ENCODE measurements at places on chromosomes 12 and 14. TPM values are rescaled to one million over a fixed set of nuclear protein-coding genes. Genes with fewer than 3 reads are reported as not detected.
A peak's percentile ranks its signal among the peaks of the same experiment; 100 is the strongest.

Gene FAM90A1
- total RNA-seq: 0.26 TPM

Gene HOXC6
- total RNA-seq: 0.36 TPM

Gene TEX52
- not detected for total RNA-seq

Gene PMEL
- 0.31 TPM for total RNA-seq

Gene HPD
- total RNA-seq: 0.76 TPM

Gene C12orf54
- total RNA-seq: not detected

- peak; percentile 14 for DNase-seq
Measured at GRCh38 chr12:102824218-102824835, 92.7 kb downstream of the PAH start.

DNA sequence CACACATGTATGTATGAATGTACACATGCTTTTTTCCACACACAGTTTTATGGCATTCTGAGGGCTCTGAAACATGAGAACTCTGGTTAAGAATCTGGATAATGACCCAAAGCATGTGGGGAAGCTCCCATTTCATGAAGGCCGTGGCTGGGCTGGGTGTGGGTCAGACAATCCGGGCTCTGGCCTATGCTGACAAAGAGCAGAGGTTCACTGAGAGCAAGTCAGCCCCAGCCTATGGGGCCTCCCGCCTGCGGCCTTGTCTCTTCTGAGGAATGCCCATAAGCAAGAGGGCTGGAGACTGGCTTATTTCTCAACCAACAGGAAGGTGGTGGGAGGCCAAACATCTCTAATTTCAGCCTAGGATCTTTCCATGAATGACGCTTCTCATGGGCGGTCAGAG is 8.5 kb downstream of the MYH6 start:
- no peak for DNase-seq

DNA sequence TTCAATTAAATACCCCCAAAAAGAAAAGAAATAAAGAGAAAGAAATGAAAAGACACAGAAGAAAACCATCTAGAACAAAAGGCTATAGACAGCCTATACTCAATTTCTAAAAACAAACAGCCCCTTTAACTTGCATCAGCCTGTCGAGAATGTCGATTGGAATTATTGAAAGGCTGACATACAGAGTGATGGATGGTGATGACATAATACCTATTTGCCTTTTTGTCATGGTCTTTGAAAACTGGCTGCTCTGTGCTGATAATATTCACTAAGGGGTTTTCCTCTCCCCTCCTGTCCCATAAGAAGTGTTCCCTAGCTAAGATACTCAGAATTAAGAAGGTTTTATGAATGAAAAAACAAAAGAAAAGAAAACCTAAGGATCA is 393.7 kb downstream of the SOX5 start:
- DNase-seq: no peak

- no peak for DNase-seq
Measured at GRCh38 chr12:105164068-105164467, 56.5 kb downstream of the WASHC4 start.

DNA sequence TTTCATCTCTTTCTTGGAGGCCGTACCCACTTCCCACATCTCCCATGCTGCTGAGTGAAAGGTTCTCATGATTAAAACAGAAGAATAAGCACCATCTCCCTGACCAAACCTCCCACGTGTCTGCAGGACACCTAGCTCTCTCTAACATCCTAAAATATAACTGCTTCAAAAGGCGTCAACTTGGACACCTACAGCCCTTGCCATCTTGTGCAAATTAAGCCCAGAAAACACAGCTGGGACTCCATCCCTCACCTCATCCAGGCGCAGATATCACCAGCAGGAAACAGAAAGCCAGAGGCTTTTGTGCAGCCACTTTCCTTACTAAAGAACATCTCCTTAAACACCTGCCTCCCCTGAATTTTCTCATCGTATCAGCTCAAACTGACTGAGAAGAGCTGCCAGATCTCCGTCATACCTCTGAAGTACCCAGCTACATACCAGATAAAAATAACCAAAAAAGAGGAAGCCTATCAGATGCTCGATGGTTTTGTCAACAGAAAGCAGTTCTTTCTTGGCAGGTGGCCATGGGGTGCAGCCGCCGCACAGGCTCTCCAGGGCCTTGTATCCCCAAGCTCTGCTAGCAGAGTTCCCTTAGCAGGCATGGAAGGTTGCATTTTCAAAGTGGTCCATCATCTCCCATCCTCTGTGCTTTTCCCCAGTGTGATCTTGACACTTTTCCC is 28.8 kb downstream of the MAP3K9 start:
- peak; percentile 8 for DNase-seq

DNA sequence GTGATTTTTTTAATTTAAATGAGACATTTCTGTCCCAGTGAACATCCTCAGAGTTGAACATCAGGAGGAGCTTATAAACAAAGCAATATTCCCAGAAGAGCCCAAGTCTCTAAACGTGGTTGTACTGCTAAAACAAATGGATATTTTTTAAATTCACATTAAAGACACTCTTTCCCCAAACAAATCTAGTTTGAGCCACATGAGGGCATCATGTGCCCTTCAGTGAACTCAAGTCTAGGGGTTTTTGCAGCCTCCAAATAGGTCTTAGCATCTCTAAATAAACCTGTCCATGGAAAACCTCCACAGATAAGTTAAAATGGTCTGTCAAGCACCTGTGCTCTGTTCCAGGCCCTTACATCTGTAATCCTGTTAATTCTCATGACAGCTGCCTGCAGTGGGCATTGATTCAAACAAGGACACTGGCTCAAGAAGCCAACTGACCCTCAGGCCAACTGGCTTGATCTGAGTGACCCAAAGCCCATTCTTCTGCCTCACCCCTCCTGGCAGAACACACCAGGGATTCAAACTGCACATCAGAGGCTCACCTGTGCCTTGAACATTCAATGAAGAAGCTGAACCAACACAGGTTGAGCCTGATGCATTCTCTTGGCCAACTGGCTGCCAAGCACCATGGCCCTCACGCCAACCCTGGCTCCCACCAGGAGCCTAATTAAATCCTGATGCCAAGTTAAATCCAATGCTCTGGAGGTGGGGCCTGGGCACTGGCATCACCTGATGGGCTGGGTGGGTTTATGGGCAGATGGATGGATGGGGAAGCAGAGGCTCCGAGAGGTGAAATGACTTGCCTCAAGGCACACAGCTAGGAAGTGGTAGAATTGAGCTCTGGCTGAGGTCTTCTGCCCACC is 8.6 kb downstream of the ISCU start:
- DNase-seq: no peak

- no peak for DNase-seq
Measured at GRCh38 chr14:73887694-73888459, 1.2 kb downstream of the ZNF410 start.

DNA sequence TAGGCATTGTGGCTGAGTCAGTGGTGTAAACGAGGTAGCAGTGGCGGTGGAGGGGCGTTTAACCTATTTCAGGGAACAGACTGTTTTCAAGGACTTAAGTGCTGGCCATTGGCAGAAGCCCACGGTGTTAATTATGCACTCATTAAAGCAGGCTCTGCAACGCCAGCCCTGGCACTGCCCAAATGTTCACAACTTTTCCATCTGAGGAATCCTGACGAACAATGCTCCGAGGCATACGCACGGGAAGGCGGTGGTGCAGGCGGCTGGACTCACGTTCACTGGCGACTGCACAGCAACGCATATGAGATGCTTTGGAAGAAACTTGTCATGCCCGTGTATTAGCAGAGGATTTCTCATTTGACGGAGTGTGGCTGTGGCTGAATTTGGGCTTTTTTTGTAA is 70.6 kb upstream of the SLC24A4 start:
- DNase-seq: no peak

DNA sequence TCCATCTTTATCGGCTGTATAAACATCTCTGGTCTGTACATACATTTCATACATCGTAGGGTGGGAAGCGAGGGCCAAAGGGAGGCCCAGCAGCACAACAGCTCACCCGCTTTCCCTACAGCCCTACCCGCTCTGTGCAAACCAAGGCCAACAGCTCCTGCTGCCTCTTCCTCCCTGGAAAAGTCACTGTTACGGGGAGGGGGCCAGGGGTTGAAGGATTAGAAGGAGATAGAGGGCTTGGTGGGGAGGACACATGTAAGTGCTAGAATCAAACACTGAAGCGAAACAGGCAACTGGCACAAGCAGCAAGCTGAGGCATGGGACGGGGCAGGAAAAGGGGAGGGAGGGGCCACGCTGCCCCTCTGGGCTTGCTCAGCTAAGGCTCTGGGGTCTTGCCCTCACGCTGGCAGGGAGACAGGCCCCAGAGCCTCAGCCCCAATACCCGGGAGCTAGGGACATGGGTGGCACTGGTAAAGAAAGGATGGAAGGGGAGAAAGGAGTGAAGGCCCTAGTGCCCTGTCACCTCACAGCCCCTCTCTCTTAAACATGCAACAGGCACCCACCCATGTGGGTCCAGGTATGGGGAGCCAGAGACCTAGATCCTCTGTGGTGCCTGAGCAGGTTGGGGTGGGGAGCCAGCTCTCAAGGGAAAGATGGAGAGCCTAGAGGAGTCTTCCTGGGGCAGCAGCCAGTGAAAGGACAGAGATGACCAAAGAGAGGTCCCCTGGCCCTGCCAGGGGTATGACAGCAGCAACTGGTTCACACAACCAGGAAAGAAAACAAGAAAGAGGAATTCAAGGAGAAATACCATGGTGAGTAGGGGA is 14.4 kb downstream of the SPRYD3 start:
- peak; percentile 14 for DNase-seq

DNA sequence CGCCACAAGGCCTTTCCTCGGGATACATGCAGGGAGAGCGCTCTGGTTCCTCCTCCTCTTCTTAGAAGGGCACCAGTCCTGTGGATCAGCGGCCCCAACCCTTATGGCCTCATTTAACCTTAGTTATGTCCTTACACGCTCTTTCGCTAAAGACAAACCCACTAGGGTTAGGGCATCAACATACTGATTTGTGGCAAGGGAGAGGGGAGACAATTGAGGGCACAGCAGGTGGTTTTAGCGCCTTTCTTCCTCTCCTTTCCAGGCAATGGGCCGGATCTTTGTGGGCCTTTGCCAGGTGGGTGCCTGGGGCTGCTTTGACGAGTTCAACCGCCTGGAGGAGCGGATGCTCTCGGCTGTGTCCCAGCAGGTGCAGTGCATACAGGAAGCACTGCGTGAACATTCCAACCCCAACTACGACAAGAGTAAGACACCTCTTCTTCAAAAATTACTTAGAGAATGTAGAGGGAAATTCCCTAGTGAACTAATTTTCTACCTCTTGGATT is 43.6 kb downstream of the DYNC1H1 start:
- no peak for DNase-seq

DNA sequence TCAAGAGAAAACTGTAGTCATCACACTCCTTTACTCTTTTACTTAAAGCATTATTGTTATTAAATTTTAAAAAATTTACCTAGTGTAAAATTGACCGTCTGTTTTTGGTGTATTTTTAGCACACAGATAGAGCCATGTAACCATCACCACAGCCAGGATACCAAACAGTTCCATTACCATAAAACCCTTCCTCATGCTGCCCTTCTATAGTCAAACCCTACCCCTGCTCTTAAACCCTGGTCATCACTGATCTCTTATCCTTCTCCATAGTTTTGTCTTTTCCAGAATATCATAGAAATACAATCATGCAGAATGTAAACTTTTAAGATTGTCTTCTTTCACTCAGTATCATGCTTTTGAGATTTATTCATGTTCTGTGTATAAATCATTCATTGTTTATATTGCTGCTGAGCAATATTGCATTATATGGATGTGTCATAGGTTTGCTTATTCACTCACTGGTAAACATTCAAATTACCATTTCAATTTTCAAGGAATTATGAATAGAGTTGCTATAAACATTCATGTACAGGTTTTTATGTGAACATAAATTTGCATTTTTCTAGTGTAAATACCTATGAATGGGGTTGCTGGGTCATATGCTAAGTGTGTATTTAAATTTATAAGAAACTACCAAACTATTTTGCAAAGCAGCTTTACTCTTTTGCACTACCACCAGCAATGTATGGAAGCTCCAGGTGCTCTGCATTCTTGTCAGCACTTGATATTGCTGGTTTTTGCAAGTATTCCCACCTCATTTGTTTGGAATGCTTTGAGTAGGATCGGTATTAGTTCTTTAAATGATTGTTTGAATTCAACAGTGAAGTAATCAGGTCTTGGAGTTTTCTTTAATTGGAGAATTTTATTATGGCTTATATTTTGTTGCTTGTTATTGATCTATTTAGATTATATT is 125.5 kb downstream of the LMNTD1 start:
- DNase-seq: no peak

GRCh38 chr14:69796797-69797500 is at the start of gene SLC10A1:
Gene SLC10A1, minus strand, starts transcription at chr14:69797241. Its CDS starts 86 bp downstream, at chr14:69797155.
- no peak for DNase-seq

DNA sequence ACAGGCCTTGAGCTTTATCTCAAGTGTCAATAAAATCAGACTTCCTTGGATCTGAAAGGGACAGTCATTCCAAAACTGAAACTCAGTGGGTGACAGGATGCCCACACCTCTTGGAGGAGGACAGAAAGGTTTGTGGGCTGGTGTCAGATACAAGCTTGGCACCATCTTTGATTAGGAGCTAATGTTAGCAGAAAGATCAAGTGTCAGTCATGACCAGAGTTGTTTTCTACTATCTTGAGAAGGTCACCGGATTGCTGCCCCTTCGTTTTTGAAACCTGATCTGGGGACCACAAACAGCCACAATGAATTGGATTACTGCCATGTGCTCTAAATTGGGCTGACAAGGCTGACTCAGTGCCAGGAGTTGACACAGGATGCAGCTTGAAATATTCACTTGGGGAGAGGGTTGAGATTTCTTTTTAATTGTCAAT is 88.3 kb downstream of the OTOGL start:
- peak; percentile 77 for DNase-seq

- no peak for DNase-seq
Measured at GRCh38 chr12:4289998-4290790, 16.6 kb downstream of the CCND2 start.

- peak; percentile 85 for DNase-seq
Measured at GRCh38 chr12:6765634-6766581, at the start of gene PTMS. Gene PTMS, plus strand, starts transcription at chr12:6766363. Its CDS starts 343 bp downstream, at chr12:6766706.
